Stimulated activated CD4-positive, alpha-beta T cell treated with anti-CD3 and anti-CD28 coated beads, Interleukin-1b, Interleukin-23, amount 100 ng/mL, for 48 hours (primary cell): ENCODE measurements at places on chromosomes 5 and 9.
A peak's percentile ranks its signal among the peaks of the same experiment; 100 is the strongest.

- DNase-seq, result no peak
These were observed 4.6 kb downstream of the FOXD1 start for GRCh38 chr5:73443829-73444498.

- DNase-seq, result no peak
These were observed 39.8 kb downstream of the POLK start for GRCh38 chr5:75551471-75551870.

- no peak for DNase-seq
These were observed 61.6 kb downstream of the ENTREP1 start for GRCh38 chr9:69386651-69387050.

- DNase-seq, result no peak
These were observed 59.3 kb downstream of the SLC22A5 start for GRCh38 chr5:132428484-132429462.

DNA sequence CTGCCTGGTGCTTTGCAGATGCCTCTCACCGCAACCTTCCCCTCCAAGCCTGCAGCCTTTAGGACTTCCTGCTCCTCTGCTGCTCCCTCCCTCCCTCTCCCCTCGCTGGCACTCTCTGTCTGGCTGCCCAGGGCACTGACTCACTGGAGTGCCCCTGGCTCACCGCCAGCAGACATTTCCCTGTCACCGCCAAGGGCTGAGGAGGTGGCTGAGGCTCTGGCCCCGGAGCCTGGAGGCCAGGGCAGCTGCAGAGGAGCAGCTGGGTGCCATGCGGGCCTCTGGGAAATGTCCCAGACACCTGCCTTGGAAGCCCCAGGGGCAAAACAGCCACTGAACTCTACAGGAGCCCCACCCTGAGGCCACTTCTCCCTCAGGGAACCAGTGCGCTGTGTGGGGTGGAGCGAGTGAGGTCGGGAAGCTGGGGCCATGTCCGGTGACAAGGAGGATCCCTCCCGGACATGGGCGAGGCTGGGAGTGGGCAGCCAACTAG, 53.4 kb downstream of the TENT4A start:
- DNase-seq, result peak; percentile 63

DNA sequence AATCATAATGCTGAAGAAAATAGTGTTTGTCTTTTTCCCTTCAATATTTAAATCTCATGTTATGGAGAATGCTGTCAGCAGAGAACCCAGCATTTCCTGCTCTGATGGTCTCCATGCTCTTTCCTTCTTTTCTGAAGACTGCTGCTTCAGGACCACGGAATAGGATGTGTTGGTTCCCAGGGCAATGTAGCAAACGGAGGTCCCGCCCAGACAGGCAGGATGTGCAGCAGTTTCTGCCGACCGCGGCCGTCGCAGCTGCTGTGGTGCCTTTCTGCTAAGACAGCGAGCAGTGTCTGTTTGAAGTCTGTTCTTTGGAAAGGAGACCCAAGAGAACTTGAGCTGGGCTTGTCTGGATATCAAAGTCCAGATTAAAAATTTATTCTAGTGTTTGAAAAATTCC, 654.3 kb downstream of the CCDC171 start:
- DNase-seq, result no peak

DNA sequence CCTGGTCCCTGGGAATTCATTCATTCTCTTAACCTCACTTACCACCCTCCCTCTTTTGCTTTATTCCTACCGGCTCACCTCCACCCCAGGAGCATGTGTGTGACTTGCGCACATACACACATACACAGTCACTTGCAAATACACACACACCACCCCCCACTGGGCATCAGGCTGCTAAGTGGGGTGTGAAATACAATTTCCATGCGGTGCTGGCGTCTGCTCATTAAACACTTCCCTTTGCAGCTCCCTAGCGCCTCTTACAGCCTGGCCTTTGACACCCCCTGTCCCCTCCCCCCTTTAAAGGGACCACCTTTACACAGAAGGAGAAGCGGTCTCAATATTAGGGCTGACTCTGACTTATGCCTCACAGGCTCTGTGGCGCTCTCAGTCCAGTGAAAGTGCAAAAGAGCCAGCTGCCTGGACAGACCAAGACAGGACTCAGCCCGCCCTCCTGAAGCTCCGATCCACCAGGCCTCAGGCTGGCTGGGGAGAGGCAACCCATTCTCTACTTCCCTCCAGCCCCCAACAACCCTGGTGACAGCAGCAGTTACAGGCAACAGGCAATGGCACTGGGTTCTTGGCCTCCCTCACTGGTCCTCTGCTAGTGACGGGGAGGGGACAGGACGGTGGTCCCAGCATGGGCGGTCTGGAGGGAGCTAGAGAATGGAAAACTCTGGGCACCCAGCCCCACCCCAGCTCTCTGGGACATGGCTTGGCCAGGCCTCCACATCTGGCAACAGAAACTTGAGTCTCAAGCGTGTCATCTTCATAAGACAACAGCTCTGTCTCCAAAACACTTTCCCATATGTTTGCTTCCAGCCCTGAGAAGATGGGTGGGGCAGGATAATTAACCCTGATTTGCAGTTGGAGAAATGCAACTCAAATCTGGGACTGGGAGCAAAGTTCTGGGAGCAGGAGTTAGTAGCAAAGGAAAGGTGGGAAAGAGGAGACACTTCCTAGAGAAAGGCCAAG, 12.0 kb downstream of the ENHO start:
- DNase-seq, result no peak

DNA sequence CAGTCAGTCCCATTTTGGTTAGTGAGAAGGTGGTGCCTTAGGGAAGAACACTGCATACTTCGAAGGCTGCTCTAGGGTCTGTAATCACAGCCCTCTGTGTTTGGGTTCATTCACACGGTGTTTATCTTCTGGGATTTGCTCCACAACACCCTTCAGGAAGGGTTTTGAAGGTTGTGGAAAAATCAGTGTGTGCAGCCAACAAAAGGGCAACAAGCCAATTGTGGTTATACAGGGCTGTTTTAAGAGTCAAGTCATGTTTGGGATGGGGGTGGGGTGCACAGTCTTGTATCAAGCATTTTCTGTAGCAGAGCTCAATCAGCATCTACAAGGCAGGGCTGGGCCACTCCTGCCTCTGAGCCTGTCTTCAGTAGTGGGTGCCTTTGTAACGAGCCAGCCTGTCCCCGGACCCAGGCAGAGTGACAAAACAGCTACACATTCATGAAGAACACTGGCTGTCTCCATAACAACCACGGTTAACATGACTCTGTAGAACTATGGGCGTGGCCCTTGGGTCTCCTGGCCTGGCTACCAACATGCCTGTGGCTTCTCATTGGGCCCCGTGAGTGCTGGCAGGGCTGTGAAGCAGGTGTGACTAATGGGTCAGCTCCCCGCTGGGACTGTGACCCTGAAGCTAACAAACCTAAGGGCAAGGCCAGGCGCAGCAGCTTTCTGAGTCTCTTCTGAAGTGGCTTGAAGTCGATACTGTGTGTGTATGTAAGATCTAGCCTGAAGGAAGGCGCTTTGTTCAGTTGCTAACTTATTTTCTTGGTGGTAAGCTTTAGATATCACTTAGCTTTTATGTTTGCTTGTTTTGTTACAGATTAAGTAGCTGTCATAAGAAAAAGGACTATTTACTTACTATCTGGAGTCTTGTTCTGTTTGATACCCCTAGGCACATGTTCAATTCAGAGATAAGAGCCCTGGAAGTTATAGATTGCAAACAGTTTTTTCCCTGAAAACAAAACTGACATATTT, 27.9 kb upstream of the GOLM1 start:
- no peak for DNase-seq

DNA sequence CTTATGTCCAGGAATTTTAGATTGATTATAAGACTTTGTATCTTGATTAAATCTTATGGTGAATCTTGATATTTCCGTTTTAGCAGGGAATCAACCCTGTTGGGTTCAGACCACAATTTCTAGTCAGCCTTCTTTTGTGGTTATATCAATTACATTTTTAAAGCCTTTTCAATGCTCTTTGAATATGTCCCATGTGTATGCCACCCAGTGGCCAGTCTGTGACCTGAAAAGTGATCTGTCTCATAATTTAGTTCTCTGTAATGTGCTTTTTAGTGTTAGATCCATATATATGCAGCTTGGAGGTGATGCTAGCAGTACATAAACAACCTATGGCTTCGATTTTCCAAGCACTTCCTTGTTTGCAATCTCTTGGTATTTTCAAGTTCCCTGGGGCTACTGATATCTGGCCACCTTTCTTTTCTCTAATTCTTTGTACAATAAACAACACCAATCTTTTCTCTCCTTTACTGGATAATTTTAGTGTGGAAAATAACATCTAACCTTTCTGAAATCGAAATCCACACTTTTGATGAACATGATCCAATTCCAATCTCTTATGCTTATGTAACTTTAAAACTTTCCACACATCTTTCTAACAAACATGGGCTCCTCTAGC, 28.8 kb downstream of the PDE8B start:
- DNase-seq, result no peak

GRCh38 chr9:77954666-77955015, 77.0 kb downstream of the GNAQ start:
- DNase-seq, result no peak

- no peak for DNase-seq
These were observed 100.3 kb downstream of the PAX5 start for GRCh38 chr9:36933676-36934215.

DNA sequence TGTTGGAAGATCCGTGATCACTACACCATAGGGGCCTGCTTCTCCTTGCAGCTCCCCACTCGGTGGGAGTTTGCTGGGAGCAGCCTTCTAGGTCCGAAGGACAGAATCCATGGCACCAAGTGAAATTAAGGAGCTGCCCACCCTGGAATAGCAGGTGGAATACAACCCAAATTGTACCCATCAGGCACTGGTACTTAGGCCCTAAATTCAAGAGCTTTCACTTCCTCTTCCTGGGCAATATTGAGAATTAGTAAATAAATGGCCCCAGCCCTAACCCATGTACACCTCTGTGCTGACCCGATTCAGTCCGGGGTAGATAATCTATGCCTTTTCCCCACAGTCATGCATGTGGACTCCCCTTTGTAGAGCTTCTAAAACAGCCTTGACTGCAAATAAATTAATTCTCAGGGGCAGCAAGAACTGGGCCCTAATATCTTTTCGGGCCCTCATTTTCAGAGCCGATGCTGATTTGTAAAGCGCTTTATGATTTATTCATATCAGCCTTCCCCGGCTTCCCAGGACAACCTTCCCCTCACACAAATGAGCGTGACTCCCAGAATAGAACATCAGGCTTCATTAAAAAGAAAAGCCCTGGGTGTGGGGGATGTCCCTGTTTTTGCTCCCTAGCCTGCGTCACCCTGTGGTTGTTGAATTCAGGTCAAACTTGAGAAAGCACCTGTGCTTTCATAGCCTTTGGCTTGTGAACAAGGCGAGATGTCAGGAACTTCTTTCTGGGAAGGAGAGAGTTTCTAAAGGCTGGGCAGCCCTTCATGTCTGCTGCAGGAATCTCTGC, 126.1 kb upstream of the TBC1D2 start:
- no peak for DNase-seq

GRCh38 chr9:133737774-133738639, at the start of gene SARDH:
Gene SARDH, minus strand, starts transcription at chr9:133738352. Its CDS starts 4,179 bp downstream, at chr9:133734173.
- DNase-seq, result peak; percentile 24

DNA sequence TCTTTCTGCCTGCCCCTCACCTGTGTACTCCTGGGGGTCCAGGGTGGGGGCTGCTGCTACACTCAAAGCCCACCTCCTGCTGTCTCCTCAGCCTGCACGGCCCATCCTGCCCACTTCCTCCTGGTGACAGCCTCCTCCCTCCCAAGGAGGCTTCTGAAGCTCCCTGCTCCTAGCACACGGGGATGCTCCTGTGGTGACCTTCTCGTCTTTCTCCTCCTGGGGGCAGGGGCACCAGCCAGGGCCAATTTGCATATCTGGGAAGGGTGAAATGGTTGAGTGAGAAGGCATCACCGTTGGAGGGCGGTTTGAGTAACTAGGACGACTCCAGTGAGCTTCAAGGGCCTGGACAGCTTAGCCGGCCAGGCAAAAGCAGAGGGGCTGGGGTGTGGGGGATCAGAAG, 51.9 kb upstream of the COL5A1 start:
- DNase-seq, result no peak

GRCh38 chr5:76617229-76617628, 6.0 kb downstream of the F2RL2 start:
- DNase-seq, result no peak

DNA sequence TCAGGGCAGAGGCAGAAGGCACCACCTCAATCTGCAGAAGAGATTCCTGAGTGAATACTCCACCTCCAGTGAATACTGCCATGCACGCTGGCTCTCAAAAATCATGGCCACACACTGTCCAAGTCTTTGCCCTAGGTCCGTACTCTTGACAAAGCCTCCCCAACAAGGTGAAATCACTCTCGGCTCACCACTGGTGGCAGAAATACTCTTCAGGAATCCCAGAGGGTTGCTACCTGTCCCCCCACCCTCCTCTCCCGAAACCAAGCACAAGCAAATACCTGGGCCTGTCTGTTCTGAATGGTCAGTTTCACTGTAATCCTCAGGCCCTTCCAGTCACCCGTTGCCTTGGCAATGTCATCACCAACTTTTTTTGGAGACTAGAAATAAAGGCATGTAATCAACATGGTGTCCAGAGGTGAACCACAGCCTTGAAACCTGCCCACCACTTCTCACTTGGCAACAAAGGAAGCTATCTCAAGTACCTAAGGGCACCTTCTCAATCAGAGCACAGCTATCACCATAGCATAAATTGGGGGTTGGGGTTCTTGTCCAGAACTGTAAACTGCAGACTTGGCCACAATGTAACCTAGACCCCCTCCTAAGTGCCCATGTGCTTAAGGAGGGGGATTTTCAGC, 1.8 kb downstream of the RPL12 start:
- DNase-seq, result no peak

DNA sequence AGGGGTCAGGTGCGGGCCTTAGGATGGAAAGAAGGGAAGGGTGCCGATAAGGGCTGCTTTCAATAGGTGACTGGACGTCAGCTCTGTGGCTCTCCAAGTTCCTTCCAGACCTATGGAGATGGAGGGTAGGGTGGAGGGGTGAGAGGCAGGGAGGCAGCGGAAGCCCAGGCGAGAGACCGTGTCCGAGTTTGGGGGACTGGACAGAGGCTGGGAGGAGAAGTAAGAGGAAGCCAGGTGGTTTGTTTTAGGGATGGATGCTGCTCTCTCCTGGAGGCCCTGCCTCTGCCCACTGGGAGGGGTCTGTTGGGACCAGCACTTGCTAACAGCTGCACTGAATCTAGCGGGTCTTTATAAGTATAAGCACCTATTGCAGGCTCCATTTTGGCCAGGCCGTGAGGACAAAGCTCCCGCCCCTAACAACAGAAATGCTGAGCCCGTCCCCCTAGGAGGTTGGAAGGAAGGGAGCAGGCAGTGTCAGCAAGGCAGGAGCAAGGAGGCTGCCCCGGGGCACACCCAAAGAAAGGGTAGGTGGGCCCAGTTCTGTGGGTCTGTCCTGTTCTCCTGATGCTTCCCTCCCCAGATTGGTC, 167.5 kb downstream of the DAB2IP start:
- DNase-seq, result no peak
